ENCODE measurements at places on chromosomes 16 and 17. TPM values are rescaled to one million over a fixed set of nuclear protein-coding genes. Genes with fewer than 3 reads are reported as not detected.

- H3K4me3 ChIP-seq = no peak overlapping the region
- H3K36me3 ChIP-seq = peaks cover 24% of the 10 kb centered on the region
- H3K27me3 ChIP-seq = no peaks in the 10 kb centered on the region
- no peak for DNase-seq
- H3K27ac ChIP-seq = no peak overlapping the region
- peaks cover 3% of the 10 kb centered on the region for H3K4me1 ChIP-seq
These were observed 54.4 kb upstream of the ICAM2 start for GRCh38 chr17:64074704-64075426.

GRCh38 chr16:87538160-87538559 is 45.3 kb upstream of the ZCCHC14 start:
- no peak overlapping the region for H3K4me3 ChIP-seq
- H3K27ac ChIP-seq = no peak overlapping the region
- H3K27me3 ChIP-seq = peaks cover 51% of the 10 kb centered on the region
- H3K4me1 ChIP-seq = peaks cover 5% of the 10 kb centered on the region

- no peak for DNase-seq
- H3K4me3 ChIP-seq = peak overlapping the region; percentile 37
- H3K4me1 ChIP-seq = peaks cover 33% of the 10 kb centered on the region
- no peak overlapping the region for H3K27ac ChIP-seq
- peaks cover 52% of the 10 kb centered on the region for H3K27me3 ChIP-seq
These were observed 1.7 kb upstream of the CBX8 start for GRCh38 chr17:79798299-79799173.

DNA sequence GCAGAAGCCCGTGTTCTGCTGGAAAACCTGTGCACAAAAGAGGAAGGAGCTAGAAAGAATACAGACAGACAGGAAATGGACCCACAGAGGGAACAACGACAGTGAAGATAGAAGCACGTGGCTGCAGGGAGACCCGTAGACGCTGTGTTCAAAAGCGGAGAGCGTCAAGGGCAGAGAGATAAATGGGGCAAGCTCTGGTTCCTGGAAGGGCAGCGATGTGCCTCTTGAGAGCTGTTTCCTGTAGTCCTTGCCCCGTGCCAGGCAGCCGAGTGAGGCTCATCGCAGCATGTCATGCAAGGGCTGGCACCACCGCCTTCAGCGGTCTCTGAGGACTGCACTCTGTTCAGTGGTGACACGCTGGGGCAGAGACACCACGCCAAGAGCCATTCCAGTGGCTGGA is 43.6 kb upstream of the CACNG5 start:
- peaks cover 33% of the 10 kb centered on the region for H3K36me3 ChIP-seq
- no peak for DNase-seq
- H3K27ac ChIP-seq = peak overlapping the region; percentile 16
- H3K4me1 ChIP-seq = peaks cover 9% of the 10 kb centered on the region

PNMT gene
- not detected for total RNA-seq

Measured in activated naive CD8-positive, alpha-beta T cell treated with anti-CD3 and anti-CD28 coated beads for 36 hours (primary cell).